ENCODE measurements at places on chromosomes 7 and 10.

- no peak for DNase-seq
These were observed 591.8 kb upstream of the ADARB2 start for GRCh38 chr10:2329082-2329481.

DNA sequence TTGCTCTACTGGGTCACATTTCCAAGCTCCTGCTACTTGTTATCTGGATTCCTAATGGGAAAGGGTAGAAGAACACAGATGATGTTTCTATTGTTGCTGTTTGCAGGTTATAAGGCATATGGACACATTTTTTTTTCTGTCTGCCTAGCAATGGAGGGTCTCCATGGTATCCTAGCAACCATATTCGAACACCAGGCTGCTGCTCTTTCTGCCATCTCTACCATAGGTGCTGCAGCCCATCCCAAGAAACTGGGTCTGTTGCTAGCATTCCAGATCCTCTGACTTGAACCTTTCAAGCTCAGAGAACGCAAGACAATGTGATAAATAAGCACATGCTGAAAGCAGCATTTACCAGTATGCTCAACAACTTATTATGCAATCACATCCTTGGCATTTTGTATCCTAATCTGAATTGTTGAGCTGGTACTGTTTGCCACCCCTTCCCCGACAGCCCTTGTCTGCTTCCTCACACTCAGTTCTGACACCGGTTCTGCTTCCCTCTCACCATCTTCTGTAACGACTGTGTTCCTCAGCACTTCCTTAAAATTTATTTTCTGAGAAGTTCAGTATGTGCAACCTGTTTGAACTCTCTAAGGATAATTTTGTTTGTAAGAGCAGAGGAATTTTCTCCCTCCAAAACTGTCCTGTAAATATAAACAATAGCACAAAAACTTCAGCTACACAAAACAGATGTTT is 6.2 kb downstream of the PRKG1 start:
- DNase-seq = no peak

DNA sequence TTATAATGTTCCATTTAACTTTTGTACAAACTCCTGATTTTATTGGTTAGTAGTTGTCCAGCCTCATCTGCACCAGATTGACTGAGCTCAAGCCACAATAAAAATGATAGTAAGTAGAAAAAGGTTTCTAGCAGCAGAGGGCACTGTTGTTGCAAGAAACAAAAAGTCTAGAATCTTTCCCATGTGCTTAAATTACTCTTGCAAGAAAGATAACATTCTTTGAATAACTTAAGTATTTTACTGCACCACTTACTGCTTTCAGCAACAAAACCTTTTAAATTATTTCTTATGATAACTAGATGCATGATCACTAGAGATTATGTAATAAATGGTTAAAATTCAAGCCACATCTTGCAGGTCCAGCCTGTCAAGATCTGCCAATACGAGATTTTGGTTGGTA is 27.0 kb downstream of the LMOD2 start:
- no peak for DNase-seq

GRCh38 chr7:92641921-92642511 is 51.8 kb upstream of the FAM133B start:
- no peak for DNase-seq

DNA sequence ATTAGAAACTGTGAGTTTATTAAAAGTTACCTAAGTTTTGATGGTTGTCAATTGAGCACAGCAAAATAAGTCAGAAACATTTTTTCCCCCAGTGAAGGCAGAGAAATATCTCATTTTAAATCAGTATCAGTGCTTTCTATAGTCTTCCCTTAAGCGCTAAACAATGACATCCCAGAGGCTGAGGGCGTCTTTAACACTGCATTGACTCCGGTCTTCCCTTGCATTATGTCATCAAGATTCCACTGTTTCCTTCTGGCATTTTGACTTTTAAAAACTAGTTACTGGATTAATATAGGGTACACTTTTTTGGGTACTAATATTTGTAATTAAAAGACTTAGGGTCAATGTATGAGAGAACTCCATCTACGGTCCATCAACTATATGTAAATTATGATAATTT is 3.9 kb downstream of the GLUD1 start:
- DNase-seq = no peak

GRCh38 chr7:135748770-135749169 is at the start of gene FAM180A:
TSS of gene FAM180A (minus strand) at chr7:135748813. CDS start at chr7:135748580, 233 bp downstream.
- no peak for DNase-seq

DNA sequence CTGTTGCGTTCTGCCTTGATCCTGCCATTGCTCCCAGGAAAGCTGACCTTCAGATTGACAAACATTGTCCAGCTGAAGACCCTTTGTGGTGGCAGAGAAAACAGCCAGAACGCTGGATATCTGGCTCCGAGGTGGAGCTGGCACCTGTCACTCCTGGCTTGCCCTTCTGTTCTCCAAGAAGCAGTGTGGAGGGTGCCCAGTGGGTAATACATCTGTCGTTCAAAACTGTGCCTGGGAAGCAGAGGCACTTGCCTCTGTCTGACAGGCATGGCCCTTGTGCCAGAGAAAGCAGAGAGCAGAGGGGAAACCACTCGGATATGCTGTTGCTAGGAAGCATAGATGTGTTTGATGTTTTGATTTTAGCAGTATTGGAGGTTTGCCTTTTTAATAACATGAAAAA is 231.4 kb downstream of the BMPER start:
- no peak for DNase-seq

- no peak for DNase-seq
These were observed 553.0 kb downstream of the KCNMA1 start for GRCh38 chr10:77084431-77085144.

DNA sequence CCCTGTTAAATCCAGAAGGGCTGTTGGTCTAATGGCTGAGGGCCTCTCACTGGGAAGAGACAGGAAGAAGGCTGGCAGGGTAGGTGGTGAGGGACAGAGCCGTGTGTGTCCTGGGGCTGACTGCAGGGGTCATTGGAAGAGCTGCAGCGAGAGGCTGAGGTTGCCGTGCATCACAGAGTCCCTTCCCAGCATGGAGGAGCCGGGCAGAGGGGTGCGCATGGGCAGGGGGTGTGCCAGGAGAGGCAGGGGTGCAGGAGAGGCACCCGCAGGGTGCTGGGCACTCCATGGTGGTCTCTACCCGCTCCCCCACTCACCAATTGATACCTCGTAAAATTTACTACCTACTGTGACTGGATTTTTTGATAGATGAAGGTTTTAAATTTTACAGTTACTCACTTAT is 124.3 kb downstream of the ACTR3B start:
- DNase-seq = no peak

DNA sequence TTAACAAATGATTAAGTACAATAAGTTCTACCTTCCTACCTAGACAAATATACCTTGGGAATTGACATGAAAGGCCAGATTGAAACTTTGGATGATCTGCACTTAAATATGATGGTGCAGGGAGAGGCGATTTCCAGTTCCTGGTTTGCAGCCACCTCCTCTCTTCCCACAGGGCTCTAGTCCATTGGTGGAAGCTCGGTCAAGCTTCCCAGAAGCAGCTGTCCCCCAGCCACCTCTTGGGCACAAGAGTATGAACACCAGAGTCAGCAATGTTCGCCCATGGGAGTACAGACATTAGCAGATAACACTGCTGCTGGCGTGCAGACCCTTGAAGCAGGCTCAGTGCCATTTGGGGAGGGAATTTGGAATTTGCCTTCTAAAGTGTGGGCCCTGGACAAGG is 1.5 kb upstream of the CPVL start:
- DNase-seq = no peak

DNA sequence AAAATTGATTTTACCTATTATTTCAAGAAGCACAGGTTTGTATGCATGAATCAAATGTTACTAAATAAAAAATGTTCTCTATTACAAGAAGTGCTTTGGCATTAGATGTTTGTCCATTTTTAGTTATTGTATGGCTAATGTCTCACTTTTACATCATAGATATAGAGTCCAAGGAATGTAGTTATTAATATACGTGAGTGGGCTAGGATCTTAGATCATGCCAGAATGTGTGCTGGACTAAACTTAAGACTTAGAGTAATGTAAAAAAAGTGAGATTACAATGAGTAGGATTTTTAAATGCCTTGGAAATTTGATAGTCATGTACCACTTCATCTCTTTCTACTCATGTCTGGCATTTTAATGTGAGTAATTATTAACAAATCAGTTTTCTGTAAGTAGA is 196.6 kb downstream of the ARL4A start:
- no peak for DNase-seq

DNA sequence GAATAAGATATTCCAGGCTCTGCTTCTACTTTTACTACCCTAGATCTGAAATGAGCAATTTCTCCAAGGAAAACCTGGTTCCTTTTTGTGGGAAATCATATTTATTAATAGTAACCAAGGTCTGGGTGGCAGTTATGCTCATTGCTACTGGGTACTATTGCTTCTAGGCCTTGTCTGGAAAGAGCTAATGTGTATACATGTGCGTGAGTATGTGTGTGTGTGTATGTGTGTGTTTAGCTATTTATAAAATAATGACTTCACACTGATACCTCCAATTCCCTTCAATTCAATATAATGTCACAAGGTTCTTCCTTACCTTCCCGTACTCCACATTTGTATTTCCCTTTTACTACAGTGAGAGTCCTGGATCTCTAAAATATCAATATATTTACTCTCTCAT is 26.0 kb upstream of the PLCE1 start:
- no peak for DNase-seq

DNA sequence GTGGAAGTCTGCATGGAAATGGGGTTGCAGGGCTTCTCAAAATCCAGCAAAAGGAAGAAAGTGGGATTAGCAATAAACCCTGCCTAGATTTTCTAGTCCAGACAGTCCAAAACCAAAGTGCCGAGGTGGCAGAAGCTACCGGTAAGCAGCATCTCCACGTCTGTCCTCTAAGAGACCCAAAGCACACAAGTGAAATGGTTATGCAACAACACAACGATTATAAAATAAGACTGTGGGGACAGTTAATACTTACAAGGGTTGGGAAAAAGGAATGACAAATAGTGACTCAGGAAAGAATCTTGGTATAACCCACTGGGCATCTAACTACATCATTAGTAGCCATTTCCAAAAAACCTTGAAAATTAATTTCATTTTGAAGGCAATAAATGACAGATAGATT is 24.7 kb downstream of the CREB3L2 start:
- DNase-seq = no peak

GRCh38 chr7:83872501-83872900 is 223.6 kb upstream of the SEMA3E start:
- DNase-seq = no peak

GRCh38 chr7:1592299-1592871 is 22.6 kb upstream of the PSMG3 start:
- DNase-seq = no peak

- DNase-seq = no peak
These were observed 766 bp upstream of the ZMYND11 start for GRCh38 chr10:134247-135131.

DNA sequence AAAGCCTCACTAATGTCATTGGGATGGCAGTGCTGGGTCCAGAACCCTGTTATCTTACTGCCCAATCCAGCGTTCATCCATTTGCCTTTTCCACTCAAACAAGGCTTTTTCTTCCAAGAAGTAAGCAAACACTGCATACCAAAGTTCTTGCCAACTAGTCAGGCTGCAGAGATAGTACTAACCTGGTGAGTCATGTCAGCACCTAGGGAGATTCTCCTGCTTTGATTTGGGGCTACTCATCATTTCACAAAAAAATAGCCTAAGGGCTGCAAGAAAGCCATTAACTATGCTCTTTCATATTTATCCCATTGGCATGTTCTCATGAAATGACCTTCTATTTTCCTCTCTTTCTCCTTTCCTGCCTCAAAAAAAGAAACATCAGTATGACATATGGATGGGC is 142.6 kb downstream of the TWIST1 start:
- no peak for DNase-seq

GRCh38 chr10:63883861-63884260 is 362.7 kb downstream of the REEP3 start:
- DNase-seq = no peak

GRCh38 chr7:11716185-11716584 is 115.8 kb downstream of the THSD7A start:
- no peak for DNase-seq

All from stimulated activated CD8-positive, alpha-beta memory T cell treated with anti-CD3 and anti-CD28 coated beads, Interleukin-4, amount 100 ng/mL, for 1 hour (primary cell).